A172 (cell line): ENCODE measurements at places on chromosomes 6 and 20. TPM values are rescaled to one million over a fixed set of nuclear protein-coding genes. Genes with fewer than 3 reads are reported as not detected.

PGC gene
- total RNA-seq = not detected in 2 replicates

UFL1 gene
- 21.1 and 22.2 TPM in 2 replicates for total RNA-seq

TNXB gene
- 45.0 and 45.7 TPM in 2 replicates for total RNA-seq

TCP11 gene
- not detected in 2 replicates for total RNA-seq

EFCAB8 gene
- not detected in 2 replicates for total RNA-seq

STX7 gene
- 27.3 and 35.6 TPM in 2 replicates for total RNA-seq

BMP5 gene
- 0.17 TPM in 1 of 2 replicates, not detected in the other for total RNA-seq

C6orf52 gene
- 15.2 and 16.5 TPM in 2 replicates for total RNA-seq

LY6G6C gene
- total RNA-seq = not detected in 2 replicates

RBM38 gene
- 41.4 and 53.5 TPM in 2 replicates for total RNA-seq

PNPLA1 gene
- total RNA-seq = not detected in 2 replicates

PRKN gene
- 0.41 and 0.43 TPM in 2 replicates for total RNA-seq

PPP1R14C gene
- 0.03 and 0.60 TPM in 2 replicates for total RNA-seq
